Immature natural killer cell (primary cell): ENCODE measurements at places on chromosomes 11 and 22. TPM values are rescaled to one million over a fixed set of nuclear protein-coding genes. Genes with fewer than 3 reads are reported as not detected.

Gene ADORA2A
- polyA plus RNA-seq, result 4.6 TPM

Gene CBY1
- polyA plus RNA-seq, result 5.1 TPM

Gene DMC1
- 0.33 TPM for polyA plus RNA-seq

GRCh38 chr11:26418386-26418912, 86.5 kb downstream of the ANO3 start:
- DNase-seq, result no peak
- no peaks in the 10 kb centered on the region for H3K4me1 ChIP-seq
- no peaks in the 10 kb centered on the region for H3K36me3 ChIP-seq

Gene NXPE4
- polyA plus RNA-seq, result not detected

DNA sequence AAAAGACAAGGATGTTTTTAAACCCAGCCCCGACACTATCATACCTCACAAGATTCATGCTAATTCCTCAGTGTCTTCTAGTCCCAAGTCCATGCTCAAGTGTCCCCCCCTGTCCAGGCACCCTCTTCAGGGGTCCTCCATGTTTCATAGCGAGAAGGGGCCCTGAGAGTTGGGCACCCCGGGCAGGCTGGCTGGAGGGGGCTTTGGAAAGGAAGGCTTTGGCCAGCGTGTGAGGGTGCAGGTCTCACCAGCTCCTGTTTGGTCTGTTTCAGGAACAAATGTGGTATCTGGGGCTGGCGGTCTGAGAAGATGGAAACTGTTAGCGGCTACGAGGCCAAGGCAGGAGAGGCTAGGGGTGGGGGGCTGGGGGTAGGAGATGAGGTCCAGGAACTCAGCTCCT, 4.5 kb upstream of the SSH3 start:
- H3K4me3 ChIP-seq, result no peak overlapping the region
- H3K36me3 ChIP-seq, result peaks cover 20% of the 10 kb centered on the region
- no peak overlapping the region for H3K27ac ChIP-seq
- DNase-seq, result no peak
- no peaks in the 10 kb centered on the region for H3K27me3 ChIP-seq
- peaks cover 24% of the 10 kb centered on the region for H3K4me1 ChIP-seq

Gene NPAT
- polyA plus RNA-seq, result 15.6 TPM

Gene KLHL35
- polyA plus RNA-seq, result 0.41 TPM

DNA sequence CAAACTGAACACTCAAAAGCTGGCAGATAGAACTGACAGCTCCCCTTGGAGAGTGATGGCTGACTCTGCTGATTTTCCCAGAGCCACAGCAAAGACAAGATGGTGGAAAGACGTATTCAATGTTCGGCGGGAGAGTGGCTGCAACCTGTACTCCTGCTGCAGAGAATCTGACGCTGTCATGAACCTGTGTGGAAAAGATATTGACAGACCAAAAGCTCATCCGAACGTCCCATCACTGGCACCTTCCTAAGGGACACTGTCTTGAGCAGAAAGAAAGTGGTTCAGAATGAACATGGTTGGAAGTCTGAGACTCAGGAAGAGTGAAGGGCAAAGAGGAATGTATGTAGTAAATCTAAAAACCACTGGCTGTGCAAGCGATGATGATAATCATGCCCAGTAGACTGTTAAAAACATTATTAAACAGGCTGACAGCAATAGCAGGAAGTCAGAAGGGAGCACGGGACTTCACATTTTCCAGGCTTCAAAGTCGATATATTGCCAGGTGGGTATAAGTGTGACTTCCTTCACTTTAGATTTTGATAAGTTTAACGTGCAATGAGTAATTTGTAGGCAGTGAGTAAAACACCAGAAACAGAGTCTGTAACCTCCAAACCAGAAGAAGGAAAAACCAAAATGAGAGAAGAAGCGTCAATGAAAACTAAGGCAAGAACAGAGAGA, 6.2 kb upstream of the IL17REL start:
- H3K4me1 ChIP-seq, result peaks cover 17% of the 10 kb centered on the region
- DNase-seq, result peak; percentile 34
- H3K27ac ChIP-seq, result peak overlapping the region; percentile 67

GRCh38 chr11:73186886-73187285, 31.2 kb upstream of the P2RY2 start:
- no peak for DNase-seq
- H3K4me3 ChIP-seq, result no peak overlapping the region
- H3K27ac ChIP-seq, result no peak overlapping the region

DNA sequence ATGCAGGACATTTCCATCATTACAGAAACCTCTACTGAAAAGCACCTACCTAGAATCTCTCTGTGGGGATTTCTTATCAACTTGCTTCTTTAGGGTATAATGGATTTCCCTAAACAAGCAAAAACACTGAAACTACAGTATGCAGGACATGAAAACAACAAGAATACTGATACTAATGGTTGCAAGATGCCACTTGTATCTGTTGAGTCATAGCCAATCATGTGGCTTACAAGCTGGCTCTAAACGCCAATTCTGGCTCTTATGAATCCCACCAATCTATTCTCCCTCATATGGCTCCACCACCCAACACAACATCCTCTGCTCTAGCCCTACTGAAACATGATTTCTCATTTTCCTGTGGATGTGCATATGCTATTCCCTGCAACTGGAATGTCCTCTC, 22.6 kb downstream of the TENM4 start:
- H3K27me3 ChIP-seq, result no peaks in the 10 kb centered on the region
- H3K4me3 ChIP-seq, result no peak overlapping the region
- no peaks in the 10 kb centered on the region for H3K4me1 ChIP-seq

- H3K27ac ChIP-seq, result no peak overlapping the region
- H3K4me1 ChIP-seq, result no peaks in the 10 kb centered on the region
- DNase-seq, result no peak
- H3K27me3 ChIP-seq, result peaks cover 17% of the 10 kb centered on the region
- H3K4me3 ChIP-seq, result no peak overlapping the region
These were observed 67.4 kb upstream of the PRODH start for GRCh38 chr22:19003508-19003907.
